ENCODE measurements at places on chromosomes 1 and 21. TPM values are rescaled to one million over a fixed set of nuclear protein-coding genes. Genes with fewer than 3 reads are reported as not detected.

Gene MX1
- total RNA-seq: 7.7 TPM

Gene MROH7
- total RNA-seq: 0.37 TPM

Gene SLC45A3
- total RNA-seq: 0.37 TPM

Gene CACHD1
- 4.4 TPM for total RNA-seq

Gene GSTM2
- total RNA-seq: 18.0 TPM

Gene GCSAML
- not detected for total RNA-seq

Gene LRRC7
- total RNA-seq: not detected

Gene PTAFR
- total RNA-seq: not detected

Gene GOLT1A
- total RNA-seq: not detected

Gene ESRRG
- total RNA-seq: not detected

Gene S100A3
- 22.0 TPM for total RNA-seq

Gene SPATA6
- total RNA-seq: 11.1 TPM

Gene OR2G2
- not detected for total RNA-seq

Gene B3GALT2
- not detected for total RNA-seq

Gene OR2T33
- total RNA-seq: not detected

Gene LMX1A
- under 0.01 TPM for total RNA-seq

Gene C1orf210
- not detected for total RNA-seq

Gene KRTAP7-1
- total RNA-seq: not detected

Gene DIRAS3
- total RNA-seq: 0.78 TPM

Gene IL6R
- 13.6 TPM for total RNA-seq

Gene RCAN1
- 26.2 TPM for total RNA-seq

Gene LAX1
- total RNA-seq: not detected

Gene NCF2
- not detected for total RNA-seq

Data from subcutaneous preadipocyte (primary cell).